ENCODE measurements at places on chromosomes 5 and 9.

DNA sequence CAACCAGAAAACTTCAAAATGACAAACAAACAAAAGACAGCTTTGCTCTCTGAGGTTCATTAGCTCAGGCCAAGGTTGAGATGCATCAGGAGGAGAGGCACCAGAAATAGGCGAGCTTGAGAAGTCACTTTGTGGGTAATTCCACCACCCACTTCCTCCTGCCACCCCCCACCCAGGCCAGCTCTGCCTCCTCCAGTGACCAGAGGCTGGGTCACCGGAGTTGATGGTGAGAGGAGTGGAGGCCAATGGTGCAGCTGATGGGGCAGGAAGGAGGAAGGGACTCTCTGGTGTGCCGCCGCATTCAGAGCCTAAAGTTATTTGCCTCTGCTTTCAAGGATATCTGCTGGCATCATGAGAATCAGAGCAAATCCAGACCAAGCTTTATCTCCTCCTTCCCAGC is 73.8 kb upstream of the ASTN2 start:
- DNase-seq, result no peak

DNA sequence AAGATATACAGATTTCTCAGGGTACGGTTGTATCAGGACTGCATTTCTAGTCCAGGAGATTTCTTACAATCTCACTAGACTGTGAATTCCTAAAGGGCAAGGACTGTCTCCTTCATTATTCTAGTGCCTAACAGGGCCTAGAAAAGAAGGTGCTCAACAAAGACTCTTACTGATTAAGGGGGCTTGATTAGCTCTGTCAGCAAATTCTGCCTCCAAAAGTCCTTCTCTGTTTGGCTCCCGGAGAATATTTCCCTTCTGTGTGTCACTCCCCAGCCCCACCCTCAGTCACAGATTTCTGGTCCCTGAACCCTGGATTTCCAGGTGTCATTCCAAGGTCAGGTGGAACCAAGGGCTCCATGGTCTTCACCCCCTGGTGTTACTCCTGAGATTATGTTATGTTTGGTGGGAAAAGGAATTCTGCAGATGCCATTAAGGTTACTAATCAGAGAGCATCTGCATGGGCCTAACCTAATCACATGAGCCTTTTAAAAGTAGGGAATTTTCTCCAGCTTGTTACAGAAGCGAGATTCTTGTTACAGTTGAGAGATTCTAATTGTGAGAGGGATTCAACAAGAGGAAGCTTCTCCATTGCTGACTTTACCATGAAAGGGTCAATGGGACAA is 167.7 kb upstream of the LHFPL2 start:
- no peak for DNase-seq

GRCh38 chr5:78591138-78591612 is 57.4 kb downstream of the LHFPL2 start:
- DNase-seq, result no peak

DNA sequence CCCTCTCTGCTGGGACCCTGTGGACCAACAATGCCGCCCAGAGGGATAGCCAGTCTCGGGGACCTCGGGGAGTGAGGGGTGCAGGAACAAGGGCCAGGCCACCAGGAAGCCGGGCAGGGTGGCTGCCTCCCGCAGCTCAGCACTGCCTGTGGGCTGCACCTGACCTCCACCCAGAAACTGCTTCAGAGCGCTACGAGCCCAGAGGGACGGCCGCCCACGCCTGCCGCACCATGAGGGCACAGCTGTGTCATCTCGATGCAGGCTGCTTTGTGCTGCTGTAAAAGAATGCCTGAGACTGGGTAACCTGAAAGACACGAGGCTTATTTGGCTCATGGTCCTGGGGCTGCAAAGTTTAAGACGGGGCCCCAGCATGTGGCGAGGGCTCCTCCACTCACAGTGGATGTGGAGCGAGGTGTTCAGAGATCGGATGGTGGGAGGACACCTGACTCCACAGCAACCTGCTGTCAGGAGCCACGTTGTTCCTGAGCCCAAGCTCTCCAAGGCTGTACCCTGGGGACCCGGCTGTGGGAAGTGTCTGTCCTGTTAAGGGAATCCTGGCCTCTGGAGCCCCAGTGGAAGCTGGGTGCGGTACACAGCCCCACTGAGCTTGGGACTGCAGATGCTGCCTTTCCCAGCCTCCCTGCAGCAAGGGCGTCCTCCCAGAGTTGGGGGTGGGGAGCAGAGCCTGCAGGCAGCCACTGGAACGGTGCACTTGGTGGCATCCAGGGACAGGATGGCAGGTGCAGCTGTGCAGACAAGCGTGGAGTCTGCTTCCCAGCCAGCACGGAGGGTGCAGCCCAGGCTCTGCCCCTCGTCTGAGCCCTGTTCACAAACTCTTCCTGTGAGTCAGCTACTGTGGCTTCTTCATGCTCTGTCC is 11.8 kb upstream of the ZDHHC11 start:
- no peak for DNase-seq

- no peak for DNase-seq
Measured at GRCh38 chr9:79213417-79214125, 358.2 kb upstream of the TLE4 start.

- no peak for DNase-seq
Measured at GRCh38 chr5:172622091-172623046, 18.7 kb upstream of the NEURL1B start.

- no peak for DNase-seq
Measured at GRCh38 chr5:113118765-113119164, 142.2 kb downstream of the DCP2 start.

- DNase-seq, result no peak
Measured at GRCh38 chr9:3502560-3503398, 23.0 kb downstream of the RFX3 start.

GRCh38 chr5:89755024-89755423 is 654.5 kb downstream of the CETN3 start:
- no peak for DNase-seq
